ENCODE measurements at places on chromosomes 4 and X. TPM values are rescaled to one million over a fixed set of nuclear protein-coding genes. Genes with fewer than 3 reads are reported as not detected.

DNA sequence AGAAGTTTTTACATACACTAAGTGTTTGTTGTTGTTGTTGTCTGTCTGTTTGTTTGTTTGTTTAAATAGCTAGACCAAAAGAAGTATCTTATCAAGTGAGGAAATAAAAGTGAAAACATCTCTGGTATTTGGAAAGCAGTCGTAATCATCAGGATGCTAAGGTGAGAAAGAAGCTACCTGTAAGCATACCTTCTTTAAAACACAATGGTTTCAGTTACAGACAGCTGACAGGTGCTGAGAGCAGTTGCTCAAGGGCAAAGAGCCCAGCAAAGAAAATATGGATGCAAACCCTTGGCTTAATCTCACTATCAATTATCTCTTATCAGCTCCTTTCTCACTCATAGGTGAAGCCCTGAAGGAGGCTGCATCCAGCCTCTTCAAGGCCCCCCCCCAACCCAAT, 42.8 kb upstream of the FBXW7 start:
- DNase-seq: no peak

The RHOXF2B gene
- not detected for total RNA-seq

GRCh38 chrX:44451056-44451455, 91.6 kb downstream of the FUNDC1 start:
- no peak for DNase-seq

The PDE5A gene
- 80.4 TPM for total RNA-seq

GRCh38 chr4:153684971-153685371, 891 bp downstream of the TLR2 start:
- peak; percentile 82 for DNase-seq

The VCX3A gene
- total RNA-seq: not detected

The ATP1B4 gene
- not detected for total RNA-seq

- no peak for DNase-seq
Measured at GRCh38 chr4:124883632-124884031, 171.1 kb upstream of the ANKRD50 start.

The ADH7 gene
- not detected for total RNA-seq

DNA sequence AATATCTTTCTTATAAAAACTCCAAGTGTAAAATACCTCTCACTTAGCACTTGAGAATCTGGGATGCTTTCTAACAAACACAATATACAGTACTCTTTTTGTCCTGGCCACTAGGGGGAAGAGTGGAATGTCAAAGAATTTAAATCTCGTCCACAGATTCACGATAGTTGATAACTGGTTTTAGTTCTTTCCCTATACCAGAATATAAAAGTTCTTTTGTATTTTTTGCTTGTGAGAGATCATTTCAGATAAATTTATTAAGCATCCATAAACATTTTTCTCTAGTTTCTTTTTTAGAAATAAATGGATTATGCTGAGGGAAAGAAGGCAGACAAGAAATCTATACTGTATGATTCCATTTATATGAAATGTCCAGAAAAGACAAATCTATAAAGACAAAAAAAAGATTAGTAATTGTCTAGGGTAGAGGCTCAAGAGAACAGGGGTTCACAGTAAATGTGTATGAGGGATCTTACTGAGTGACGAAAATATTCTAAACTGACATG, 50.4 kb downstream of the MGARP start:
- no peak for DNase-seq

- no peak for DNase-seq
Measured at GRCh38 chr4:68359508-68359907, 9.6 kb upstream of the YTHDC1 start.

The MBNL3 gene
- 15.9 TPM for total RNA-seq

GRCh38 chrX:106906361-106906760, 3.2 kb upstream of the RIPPLY1 start:
- no peak for DNase-seq

DNA sequence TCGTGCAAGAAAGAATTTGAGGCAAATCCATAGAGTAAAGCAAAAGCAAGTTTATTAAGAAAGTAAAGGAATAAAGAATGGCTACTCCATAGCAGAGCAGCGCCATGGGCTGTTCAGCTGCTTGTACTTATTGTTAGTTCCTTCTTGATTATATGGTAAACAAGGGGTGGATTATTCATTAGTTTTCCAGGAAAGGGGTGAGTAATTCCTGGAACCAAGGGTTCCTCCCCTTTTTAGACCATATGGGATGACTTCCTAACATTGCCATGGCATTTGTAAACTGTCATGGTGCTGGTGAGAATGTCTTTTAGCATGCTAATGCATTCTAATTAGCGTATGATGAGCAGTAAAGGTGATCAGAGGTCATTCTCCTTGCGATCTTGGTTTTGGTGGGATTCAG, 23.5 kb upstream of the CEP135 start:
- no peak for DNase-seq

The TMEM31 gene
- not detected for total RNA-seq

DNA sequence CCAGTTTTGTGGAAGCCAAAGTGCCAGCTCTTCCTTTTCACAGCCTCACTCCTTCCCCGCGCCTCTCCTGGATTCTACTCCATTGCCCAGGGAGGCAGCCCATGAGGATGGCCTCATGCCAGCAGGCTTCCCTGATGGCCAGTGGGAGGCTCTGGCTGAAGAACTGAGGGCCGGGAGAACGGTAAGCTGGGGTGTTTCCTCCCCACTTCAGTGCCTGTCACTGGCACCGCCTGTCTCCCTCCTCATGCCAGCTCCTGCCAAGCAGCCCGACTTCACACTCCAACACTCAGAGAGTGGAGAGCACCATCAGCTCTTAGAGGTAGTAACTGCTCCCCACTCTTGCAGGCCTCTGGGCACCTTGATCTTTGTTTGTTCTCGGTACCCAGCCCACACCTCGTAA, 46.9 kb upstream of the STIM2 start:
- DNase-seq: no peak

- DNase-seq: peak; percentile 88
Measured at GRCh38 chr4:183721207-183722081, 62.4 kb downstream of the TRAPPC11 start.

The VCX gene
- total RNA-seq: not detected

GRCh38 chr4:146222313-146222712, 8.0 kb downstream of the REELD1 start:
- DNase-seq: no peak

GRCh38 chr4:4491396-4491893, 50.4 kb downstream of the STX18 start:
- no peak for DNase-seq

DNA sequence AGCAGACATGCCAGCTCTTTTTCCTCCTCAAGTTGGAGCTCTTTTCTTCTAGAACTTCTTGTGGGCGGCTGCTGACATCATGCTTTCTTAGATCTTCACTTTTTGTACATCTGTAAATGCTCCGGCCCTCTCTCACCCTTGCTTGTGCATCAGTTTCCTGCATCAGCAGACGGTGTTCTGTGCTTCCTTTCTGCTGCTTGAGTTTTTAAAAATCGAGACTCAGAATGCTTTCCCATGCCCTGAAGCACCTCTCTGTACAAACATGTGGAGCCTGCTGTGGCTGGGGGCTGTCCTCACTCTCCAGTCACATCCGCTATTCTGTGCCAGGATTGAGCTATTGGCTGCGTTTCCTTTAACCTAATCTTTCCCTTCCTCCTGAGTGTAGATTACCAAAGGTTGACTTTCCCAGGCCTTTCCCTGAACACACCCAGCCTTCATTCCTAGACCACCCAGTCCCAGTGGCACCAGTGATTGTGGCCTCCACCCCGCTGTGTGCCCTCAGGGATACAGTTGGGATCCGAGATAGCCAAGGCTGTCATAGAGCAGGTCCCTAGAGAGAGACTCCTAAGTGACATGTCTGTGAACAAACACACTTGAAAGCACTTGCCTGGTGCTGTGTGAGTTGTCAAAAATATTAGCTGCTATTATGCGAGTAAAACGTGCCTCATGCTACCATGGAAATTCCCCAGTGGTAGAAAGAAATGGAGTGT, 41.9 kb downstream of the TNIP2 start:
- DNase-seq: no peak

DNA sequence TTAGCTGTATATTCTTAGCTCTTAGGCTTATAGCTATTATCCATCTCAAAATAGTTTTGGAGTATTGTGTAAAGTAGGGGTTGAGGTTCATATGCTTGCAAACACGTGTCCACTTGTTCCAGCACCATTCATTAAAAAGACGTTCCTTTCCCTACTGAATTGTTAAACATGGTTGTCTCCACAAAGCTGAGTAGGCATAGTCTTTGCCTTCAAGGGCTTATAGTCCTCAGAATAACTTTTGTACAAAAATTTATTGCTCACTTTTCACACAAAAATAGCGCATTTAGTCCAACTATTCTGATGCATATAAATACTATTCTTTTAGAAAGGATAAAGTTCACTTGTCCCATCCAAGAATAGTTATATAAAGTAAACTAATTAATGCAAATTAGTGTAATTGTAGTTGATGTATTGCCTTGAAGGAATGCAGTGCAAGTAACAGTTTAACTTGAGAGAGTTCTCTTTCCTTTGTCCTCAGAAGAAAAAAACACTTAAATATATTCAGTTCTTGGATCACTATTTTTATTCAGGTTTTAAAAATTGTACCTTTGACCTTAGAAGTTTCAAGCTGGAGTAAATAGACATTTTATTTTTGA, 14.1 kb downstream of the LRIT3 start:
- no peak for DNase-seq

The NUP54 gene
- total RNA-seq: 39.5 TPM

DNA sequence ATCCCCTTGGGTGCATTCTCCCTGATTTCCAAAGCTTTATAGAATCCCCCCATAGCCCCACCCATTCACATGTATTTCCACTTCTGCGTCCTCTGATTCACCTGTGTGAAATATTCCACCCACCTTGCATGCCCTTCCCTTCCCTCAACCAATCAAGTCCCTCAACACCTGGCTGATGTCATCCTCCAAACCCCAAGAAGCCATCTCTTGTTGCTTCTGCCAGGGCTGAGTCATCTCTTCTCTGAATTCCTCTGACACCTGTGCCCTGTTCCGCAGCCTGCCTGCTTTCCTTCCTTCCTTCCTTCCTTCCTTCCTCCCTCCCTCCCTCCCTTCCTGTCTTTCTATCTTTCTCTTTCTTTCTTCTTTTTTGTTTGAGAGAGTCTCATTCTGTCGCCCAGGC, 9.9 kb downstream of the CRMP1 start:
- DNase-seq: no peak

DNA sequence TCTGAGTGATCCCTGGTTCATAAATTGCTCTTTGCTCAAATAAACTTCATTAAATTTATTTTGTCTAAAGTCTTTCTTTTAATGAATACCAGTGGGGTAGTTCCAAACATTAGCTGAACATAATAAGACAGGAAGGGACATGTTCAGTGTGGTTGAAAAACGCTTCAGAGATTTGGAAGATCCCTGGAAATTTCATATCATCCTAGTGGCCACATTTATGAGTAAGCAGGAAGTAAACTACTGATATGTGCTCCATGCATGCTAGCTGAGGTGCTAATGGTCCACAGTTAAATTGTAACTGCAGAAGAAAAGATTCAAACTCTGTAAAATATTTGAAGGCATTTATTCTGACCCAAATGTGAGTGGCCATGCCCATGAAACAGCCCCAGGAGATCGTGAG, 1328.7 kb downstream of the ADGRL3 start:
- DNase-seq: no peak

The MYOZ2 gene
- total RNA-seq: 14.3 TPM
